Thymus (tissue), 14 donors: ENCODE measurements at places on chromosomes 12 and 14. TPM values are rescaled to one million over a fixed set of nuclear protein-coding genes. Genes with fewer than 3 reads are reported as not detected.

The BAZ2A gene
- total RNA-seq, result 18.0 TPM

The MRPL51 gene
- total RNA-seq, result 252 TPM

The NANOG gene
- total RNA-seq, result 0.05 TPM

The KRT79 gene
- total RNA-seq, result 1.0 TPM

The ANKRD33 gene
- total RNA-seq, result not detected

The SMOC1 gene
- total RNA-seq, result 0.19 TPM

The RD3L gene
- total RNA-seq, result not detected

The MANSC4 gene
- 0.14 TPM for total RNA-seq

The IFNG-AS1 gene
- 1.3 TPM for total RNA-seq

The FAM222A gene
- total RNA-seq, result 0.71 TPM
